ENCODE measurements at places on chromosomes 6 and 20.

DNA sequence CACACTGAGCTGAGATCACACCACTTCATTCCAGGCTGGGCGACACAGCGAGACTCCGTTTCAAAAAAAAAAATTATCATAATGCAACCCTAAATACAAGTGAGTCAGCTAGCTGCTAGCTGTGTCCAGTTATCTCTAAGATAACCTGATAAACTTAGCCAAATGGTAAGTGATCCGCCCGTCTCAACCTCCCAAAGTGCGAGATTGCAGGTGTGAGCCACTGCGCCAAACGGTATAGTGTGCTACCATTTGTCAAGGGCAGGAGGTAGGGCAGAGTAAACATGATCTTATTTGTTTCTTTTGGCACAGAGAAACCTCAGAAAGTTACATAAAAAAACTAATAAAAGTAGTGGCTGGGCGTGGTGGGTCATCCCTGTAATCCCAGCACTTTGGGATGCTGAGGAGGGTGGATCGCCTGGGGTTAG lies 4.7 kb upstream of the C6orf132 start:
- no peak for DNase-seq

DNA sequence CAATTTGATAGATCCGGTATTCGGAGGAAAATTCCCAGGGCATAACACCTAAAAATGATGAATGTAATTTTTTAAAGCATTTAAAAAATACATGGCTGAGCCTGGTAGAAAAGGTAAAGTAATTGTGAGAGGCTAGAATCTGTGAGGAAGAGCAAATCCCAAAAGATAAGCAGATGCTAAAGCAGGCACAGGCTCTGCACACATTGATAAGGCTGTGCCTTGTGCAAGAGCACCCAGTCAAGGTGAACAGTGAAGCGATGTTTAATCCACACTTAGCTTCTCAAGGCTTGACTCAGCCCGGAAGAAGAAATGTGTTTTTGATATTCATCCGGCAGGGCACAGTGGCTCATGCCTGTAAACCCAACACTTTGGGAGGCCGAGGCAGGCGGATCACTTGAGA lies 5.1 kb upstream of the EPB41L2 start:
- DNase-seq, result no peak

DNA sequence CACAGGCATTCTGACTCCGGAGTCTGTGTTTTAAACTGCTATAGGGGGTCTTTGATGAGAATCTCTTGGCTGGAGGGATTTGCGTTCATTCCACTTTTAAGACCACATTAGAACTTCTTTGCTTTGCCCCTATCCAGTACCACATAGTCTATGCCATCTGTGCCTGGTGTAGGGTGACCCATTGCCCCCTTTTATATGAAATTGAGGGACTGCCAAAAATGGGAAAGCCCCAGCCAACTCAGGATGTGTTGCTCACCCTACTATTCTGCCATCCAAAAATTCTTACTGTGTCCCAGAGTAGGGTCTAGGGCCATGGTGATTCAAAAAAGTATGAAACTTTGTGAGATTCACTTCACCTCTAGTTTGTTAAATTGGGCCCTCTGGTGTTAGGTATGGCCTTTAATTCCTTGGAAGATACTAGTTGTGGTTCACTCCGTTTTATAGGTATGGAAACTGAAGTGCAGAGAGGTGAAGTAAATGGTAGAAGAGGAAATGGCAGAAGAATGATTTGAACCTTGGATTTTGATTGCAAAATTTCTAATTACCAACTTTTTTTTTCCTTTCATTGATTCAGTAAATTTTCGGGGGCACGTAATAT lies 1.4 kb downstream of the PFDN4 start:
- no peak for DNase-seq

GRCh38 chr6:2542101-2542857 lies 208.4 kb downstream of the MYLK4 start:
- DNase-seq, result no peak

- no peak for DNase-seq
Observed at GRCh38 chr6:113258771-113259170, 598.4 kb upstream of the MARCKS start.

GRCh38 chr20:62782893-62783278 lies 13.4 kb upstream of the MRGBP start:
- no peak for DNase-seq

GRCh38 chr6:89197141-89197540 lies 20.0 kb downstream of the GABRR1 start:
- no peak for DNase-seq

- no peak for DNase-seq
Observed at GRCh38 chr6:167707686-167708500, 118.8 kb upstream of the AFDN start.

- no peak for DNase-seq
Observed at GRCh38 chr20:63222541-63222940, 6.6 kb upstream of the YTHDF1 start.

DNA sequence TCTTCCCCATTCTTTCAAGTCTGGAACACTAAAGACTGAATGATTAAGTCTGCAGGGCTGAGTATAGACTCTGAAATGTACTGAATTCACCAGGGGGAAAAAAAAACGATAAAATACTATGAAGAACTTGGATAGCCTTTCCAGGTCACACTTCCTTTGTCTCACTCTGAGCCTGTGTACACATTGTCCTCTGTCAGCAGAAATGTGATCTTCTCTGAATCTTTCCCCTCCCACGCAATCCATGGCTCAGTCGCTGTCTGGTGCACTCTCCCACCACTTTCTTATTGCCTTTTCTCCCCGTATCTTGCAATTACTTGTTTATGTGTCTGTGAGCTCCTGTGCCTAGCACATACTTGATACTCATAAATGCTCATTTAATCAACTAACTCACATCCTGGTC lies 212.6 kb upstream of the RSPO3 start:
- DNase-seq, result no peak

- no peak for DNase-seq
Observed at GRCh38 chr6:146388736-146389364, 154.8 kb upstream of the RAB32 start.

- no peak for DNase-seq
Observed at GRCh38 chr20:59571151-59571550, 33.2 kb upstream of the PHACTR3 start.

GRCh38 chr6:69835414-69836179 lies 30.8 kb upstream of the COL19A1 start:
- DNase-seq, result peak; percentile 44

DNA sequence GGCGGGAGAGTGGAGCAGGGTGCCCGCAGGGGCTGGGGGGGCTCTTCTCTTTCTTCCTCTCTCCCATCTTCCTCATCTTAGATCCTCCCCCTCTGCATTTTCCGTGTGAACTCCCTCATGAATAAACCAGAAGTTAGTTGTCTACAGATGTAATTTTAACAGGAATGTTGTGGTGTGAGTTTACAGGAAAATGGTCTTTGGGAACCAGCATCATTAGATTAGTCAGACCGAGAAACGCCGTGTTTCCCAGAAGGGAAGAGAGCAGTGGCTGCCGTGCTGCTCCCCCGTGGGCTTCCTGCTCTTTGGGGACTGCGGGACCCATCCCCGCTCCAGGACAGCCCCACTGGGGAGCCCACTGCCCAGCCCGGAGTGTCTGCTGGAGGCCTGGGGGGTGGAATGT lies 3.4 kb downstream of the MYT1 start:
- no peak for DNase-seq

- DNase-seq, result no peak
Observed at GRCh38 chr6:43455531-43456428, at the start of gene DLK2. TSS of gene DLK2 (minus strand) at chr6:43455548. CDS start at chr6:43454825, 723 bp downstream.

DNA sequence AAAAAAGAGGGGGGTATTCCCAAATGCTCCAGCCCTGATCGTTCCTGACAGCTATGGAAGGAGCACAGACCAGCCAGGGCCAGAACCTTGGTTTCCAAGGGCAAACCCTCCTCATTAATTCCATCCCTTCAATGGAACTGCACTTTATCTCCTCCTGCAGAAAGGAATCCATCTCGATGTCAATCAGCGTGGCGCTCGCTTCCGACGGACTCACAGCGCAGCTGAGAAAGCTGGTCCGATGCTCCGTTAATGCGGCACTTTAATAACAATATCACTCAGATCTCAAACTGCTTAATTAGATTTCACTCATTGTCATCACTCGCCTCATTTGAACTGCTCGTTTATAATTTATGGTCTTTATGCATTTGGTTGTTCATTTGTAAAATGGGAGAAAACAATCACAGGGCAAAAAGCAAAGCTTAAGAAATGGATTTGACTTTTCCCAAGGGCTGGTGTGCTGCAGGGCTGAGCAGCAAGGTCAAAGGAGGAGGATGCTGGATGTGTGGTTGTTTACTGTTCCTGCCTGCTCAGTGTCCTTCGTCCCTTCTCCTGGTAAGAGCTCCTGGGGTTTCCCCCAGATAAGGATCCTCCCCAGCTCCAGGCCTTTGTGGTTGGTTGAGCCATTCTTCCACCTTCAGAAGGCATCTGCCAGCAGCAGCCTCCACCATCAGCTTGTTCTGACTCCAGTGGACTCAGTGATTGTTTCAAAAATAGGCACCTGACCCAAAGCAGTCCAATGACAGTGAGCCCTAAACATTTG lies 152.7 kb downstream of the ANKRD60 start:
- no peak for DNase-seq

- peak; percentile 91 for DNase-seq
Observed at GRCh38 chr20:1434571-1435336, 31.9 kb downstream of the NSFL1C start.

GRCh38 chr6:150638765-150639164 lies 39.1 kb downstream of the PLEKHG1 start:
- DNase-seq, result no peak

DNA sequence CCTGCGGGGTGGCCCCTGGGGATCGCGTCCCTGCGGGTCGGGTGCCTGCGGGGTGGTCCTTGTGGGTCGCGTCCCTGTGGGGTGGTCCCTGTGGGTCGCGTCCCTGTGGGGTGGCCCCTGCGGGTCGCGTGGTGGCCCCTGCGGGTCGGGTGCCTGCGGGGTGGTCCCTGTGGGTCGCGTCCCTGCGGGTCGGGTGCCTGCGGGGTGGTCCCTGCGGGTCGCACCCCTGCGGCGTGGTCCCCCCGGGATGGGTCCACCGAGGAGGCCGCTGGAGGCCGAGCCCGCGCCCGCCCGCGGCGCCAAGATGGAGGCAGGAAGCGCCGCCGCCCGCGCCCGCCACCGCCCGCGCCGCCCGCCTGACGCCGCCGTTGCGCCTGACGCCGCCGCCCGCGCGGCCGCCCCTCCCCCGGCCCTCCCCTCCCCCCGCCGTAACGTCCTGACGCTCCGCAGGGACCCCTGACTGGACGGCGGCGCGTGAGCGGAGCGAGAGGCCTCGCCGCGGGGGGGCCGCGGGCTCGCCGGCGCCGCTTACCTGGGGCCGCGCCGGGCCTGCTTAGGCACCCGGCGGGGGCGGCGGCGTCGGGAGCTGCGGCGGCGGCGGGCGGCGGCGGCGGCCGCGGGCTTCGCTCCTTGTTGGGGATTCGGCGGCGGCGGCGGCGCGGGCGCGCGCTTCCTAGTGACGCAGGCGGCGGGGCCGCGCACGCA lies at the start of gene GMEB2:
Gene GMEB2, minus strand, starts transcription at position 678 of the 705 bp plus-strand sequence. CDS start 7,704 bp downstream, outside the sequence.
- no peak for DNase-seq

DNA sequence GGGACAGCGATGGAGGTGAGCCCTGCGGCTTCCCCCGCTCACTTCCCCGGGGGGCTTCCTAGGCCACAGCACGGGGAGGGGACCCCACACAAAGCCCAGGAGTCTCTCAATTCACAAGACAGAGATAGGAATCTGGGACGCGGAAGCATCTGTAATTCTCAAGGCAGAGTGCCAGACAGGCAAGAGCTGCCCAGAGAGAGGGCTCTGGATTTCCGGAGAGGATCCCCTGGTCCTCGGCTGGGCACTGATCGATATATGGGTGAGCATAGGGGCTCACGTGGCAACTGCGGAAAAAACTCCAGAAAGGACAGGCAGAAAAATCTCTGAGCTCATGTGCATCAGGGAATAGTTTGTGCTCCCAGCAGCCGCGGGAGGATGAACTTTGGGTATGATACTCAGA lies 296.2 kb downstream of the NRN1 start:
- no peak for DNase-seq

GRCh38 chr6:8785223-8785622 lies 349.9 kb upstream of the SLC35B3 start:
- DNase-seq, result no peak

- DNase-seq, result no peak
Observed at GRCh38 chr6:91713911-91714310, 1127.0 kb upstream of the MAP3K7 start.

GRCh38 chr20:38883981-38884733 lies 42.1 kb upstream of the FAM83D start:
- DNase-seq, result peak; percentile 71

- no peak for DNase-seq
Observed at GRCh38 chr6:127129251-127129650, 10.8 kb downstream of the RSPO3 start.

DNA sequence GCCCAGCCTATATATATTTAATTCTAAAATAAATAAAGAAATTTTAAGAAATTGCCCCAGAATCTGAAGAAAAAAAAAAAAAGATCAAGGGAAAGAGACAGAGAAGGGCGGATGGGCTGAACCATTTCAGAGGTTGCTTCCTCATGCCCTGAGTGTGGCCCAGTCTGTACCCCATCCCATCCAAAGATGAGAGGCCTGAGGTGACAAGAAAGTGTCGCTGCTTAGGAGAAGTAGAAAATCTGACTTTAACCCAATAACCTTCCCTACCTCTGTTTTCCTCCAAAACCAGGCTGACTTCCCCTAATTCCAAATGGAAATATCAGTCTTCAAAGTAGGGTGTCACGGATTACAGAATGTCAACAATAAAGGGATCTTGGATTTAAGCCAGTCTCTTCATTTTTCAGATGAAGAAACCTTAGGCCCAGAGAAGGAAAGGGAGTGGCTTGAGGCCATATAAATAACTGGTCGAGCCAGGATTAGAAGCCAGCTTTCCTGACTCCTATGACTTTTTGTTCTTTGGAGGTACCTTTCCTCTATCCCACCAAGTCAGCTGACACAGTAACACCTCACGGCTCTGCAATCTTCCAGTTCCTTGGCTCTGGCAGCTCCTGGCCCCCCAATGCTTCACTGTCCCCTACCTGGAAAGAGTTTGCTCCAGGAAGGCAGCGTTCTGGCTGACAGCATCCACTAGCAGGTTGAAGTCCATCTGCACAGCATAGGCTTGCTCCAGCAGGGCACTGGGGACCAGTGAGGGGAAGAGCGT lies 10.1 kb downstream of the GSS start:
- DNase-seq, result no peak

- DNase-seq, result no peak
Observed at GRCh38 chr6:22028403-22029090, 268.3 kb downstream of the PRL start.

GRCh38 chr6:72132427-72132826 lies 246.1 kb downstream of the RIMS1 start:
- no peak for DNase-seq

DNA sequence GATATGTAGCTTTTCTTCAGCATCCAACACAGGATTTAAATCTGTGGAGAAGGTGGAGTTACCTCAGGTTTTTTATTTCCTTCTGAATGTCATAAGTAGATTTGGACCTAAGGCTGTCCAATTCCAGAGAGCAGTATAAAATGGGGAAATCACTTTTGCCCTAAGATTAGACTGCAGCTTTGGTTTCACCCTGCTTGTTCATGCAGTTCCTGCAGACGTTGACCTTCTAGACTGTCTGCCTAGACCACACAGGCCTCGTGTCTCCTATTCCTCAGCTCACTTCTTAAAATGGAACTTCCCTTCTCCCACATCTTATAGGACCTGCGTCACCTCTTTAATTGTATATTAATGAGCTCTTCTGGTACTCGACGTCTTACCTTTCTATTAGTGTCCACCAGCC lies 26.0 kb upstream of the C6orf62 start:
- DNase-seq, result peak; percentile 88
